HEK293T (cell line): ENCODE measurements at places on chromosomes 4 and X.

DNA sequence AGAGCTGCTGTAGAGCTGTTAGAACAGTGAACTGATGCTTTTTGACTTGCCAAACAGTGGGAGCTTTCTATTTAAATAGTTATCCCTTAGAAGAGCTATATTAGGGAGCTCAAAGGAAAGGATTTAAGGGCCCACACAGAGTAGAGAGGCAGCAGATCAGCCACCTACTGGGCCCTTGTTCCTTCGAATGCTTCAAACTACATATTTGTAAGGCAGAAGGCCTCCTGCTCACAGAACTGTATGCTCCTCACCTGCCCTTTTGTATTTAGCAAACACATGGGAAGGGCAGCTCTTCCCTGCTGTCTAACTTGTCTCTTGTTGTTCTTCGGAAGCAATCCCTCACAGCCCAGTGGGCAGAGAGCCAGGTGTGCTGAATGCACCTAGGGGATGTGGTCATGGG is 38.0 kb downstream of the IL1RAPL1 start:
- no peak for DNase-seq

DNA sequence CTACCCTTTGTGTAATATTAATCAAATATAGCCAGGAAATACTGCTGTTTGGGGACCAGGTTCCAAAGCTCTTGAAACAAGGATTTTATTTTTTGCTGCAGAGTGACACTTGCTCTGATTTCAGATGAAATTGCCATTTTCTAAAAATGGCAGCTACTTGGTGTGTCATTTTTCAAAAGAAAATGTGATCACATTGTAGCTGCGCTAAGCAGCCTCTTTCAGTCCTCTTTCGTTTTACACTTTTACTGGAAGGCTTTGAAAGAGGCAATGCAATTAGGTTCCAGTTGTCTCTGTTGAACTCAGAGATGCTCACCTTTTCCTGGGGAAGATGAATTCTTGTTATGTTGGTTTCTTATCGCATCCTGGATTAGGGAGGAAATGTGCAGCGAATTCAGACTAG is 85.1 kb downstream of the CT47B1 start:
- no peak for DNase-seq

DNA sequence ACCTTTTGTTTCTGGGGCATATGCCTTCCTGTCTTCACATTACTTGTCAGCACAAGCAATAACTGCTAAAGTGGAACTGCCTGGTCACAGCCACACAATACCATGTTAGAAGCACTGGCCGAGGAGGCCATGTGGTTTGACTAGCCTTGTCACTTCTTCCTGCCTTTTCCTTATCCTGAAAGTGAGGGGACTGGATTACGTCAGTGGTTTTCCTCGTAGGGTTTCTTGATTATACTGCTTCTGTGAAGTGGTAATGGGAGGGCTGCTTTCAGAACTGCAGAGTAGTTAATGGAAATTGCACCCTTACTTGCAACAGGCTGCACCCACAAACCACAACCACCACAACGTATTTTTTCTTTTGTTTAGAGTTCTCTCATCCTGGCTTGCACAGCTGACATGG is 26.6 kb downstream of the ZRSR2 start:
- no peak for DNase-seq

DNA sequence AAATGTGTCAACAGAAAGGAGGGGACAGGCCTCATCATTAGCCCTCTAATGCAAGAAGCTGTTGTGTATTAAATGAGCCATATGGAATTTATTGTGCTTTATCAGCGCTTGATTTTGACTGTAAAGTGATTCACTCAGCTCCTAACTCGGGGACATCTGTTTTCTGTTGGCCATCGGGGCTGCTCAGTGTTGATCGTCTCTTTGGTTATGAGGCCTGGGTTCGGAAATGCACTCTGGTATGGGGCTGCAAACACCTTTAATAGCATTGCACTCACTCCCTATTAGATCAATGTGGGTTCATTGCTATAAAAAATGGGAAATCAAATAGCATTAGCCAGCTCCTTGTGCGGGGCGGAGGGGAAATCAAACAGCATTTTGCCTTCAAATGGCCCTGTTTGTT is 6.4 kb downstream of the ARX start:
- no peak for DNase-seq

DNA sequence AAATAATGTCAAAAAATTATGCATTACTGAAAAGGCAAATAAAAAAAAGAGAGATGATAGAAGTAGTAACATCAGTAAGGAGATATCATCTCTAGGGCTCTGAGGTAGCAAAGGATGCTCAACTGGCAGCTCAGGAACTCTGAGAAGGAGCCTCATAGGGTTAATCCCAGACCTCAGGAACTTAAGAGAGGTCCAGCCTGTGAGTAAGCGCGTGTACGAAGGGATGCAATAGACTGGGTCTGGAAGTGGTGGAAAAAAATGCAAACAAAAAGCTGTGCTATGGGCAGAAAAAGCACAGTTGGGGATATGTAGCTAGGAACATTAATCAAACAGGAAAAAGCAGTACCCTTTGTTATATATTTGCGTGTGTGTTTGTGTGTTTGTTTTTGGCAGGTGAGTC is 282.0 kb downstream of the GALNTL6 start:
- no peak for DNase-seq

- no peak for DNase-seq
Observed at GRCh38 chr4:15018361-15018760, 16.1 kb downstream of the CPEB2 start.

DNA sequence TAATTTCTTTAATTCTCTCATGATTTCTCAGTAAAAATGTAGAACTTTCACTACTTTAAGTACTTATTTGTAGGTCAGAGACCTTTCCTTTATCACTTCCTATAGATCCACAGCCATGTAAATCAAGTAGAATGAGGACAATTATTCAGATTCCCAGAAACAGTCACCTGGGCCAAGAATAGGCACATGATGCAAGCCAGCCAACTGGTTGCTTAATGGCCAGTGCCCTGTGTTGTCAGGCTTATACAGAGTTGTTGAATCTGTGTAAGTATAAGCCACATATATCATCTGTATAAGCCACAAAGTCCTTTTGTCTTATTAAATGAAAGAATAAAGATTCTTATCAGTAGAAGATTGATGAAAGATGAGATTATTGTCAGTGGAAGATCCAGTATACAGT is 5.2 kb downstream of the BANK1 start:
- DNase-seq = no peak

DNA sequence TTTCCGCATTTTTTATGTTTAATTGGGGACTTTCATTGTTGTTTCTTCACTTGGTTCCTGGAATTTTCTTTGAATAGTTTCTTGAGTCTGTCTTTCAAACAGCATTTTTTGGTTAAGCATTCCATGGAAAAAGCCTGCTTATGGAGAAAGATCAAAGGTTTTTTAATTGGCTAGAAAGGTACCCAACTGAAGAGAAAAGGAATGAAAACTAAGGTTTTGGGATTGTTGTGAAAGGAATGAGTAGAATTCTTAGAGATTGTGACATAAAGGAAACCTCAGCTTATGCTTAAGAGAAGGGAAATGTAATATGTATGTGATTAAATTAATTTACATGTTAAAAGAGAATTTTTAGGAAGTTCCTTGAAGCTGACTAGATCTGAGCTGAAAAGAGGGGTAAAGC is 82.8 kb downstream of the CCKAR start:
- no peak for DNase-seq

GRCh38 chrX:68114573-68115129 is 318.6 kb downstream of the OPHN1 start:
- DNase-seq = no peak

DNA sequence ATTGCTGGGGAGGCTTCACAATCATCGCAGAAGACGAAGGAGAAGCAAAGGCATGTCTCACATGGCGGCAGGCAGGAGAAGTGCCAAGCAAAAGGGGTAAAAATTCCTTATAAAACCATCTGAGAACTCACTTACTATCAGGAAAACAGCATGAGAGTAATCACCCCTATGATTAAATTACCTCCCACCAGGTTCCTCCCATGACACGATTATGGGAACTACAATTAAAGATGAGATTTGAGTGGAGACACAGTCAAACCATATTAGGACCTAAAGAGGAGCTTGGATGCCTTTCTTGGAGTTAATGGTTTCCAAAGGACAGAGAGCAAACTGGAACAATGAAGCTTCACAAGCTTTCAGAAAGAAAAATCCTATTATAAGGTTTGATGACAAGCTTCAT is 168.4 kb upstream of the SMARCAD1 start:
- DNase-seq = no peak

GRCh38 chr4:86036736-86037135 is 323.1 kb downstream of the MAPK10 start:
- DNase-seq = no peak

DNA sequence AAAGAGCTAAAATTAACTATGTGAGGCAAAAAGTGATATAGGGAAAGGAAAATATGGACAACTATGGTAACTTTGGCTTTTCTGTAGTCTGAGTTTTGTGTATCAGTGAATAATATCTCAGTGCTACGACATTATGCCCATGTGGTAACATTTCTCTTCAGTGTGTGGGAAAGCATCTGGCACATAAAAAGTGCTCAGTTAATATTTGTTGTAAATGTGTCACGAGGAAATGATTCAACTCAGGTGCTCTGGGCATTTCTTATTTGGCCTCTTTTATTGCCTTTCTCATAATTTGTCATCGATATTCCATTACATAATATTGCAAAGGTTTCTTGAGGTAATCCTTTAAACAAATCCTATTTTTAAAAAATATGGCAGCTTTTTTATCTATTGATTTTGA is 17.6 kb downstream of the OFD1 start:
- no peak for DNase-seq

GRCh38 chrX:71296806-71297205 is 4.7 kb upstream of the ITGB1BP2 start:
- no peak for DNase-seq

DNA sequence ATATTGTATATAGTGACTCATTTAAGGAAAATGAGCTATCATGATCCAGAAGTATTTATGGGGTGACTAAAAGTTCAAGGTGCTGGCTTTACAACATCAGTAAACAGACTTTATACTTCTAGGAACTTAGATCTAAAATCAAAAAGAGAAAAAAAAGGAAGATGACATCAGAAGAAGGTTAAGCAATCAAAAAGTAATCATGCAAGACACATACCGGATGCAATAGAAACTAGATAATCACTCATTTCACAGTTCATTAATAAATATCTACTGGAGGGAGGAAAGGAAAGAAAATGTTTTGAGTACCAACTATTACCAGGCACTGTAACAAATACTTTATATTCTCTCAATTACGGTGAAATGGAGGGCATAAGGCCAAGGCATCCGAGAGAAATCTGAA is 276.4 kb downstream of the SPRY1 start:
- no peak for DNase-seq

DNA sequence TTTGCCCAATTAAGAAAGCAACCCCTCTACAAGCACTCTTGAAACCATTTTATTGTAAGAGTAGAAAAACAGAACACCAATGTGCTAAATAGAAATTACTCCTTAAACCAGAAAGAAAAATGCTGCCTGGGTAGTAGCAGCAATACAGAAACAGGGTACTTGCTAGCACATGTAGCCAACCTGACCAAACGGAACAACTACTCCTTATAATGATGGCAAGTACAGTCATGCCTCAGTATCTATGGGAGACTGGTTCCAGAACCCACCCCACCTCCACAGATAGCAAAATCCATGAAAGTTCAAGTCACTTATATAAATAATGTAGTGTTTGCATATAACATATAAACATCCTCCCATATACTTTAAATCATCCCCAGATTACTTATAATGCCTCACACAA is 168.8 kb downstream of the ATRX start:
- no peak for DNase-seq

DNA sequence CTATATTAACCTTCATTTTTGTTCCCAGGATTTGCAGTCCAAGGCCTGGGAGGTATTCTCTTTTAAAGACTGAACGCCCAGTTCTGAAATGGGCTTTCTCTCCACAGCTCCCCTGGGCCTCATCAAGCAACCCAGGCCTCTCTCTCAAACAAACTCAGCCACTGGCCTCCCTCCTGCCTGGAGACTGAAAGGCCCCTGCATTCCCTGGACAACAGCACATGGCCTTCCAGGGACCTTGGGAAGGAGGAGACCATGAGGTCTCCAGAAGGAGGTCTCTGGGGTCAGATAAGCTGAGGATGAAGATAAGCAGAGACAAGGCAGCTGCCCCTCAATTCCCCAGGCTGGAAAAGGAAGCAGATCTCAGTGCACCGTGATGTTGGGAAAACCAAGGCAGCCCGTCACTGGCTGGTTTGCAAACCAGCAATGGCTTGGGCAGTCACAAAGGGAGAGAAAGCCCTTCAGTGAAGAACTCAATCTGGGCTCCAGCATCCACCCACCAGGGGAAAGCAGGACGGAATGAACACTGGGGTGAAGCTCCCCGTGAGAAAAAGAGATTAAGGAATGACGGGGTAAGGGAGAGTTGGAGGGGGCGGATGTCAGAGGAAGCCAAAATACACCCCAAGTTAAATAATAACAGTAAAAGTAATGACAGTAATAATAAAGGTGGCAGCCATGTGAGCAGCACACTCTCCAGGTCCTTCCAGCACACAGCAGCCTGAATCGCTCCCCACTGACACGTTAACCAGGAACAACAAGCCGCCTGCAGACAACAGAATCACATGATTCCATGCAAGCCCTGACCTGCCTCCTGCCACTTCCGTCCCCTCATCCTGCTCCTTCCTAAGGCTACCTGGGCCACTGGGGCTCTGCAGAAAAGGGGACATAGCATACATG is 22.3 kb downstream of the AMOT start:
- no peak for DNase-seq

DNA sequence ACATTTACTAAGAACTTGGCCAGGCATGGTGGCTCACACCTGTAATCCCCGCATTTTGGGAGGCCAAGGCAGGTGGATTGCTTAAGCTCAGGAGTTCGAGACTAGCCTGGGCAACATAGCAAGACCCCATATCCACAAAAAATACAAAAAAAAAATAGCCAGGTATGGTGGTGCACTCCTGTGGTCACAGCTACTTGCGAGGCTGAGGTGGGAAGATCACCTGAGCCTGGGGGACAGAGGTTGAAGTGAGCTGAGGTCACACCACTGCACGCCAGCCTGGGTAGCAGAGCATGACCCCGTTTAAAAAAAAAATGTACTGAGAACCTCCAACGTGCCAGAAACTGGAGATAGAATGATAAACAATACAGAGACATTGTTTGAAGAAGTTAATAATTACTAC is 8.0 kb downstream of the OPRPN start:
- no peak for DNase-seq

DNA sequence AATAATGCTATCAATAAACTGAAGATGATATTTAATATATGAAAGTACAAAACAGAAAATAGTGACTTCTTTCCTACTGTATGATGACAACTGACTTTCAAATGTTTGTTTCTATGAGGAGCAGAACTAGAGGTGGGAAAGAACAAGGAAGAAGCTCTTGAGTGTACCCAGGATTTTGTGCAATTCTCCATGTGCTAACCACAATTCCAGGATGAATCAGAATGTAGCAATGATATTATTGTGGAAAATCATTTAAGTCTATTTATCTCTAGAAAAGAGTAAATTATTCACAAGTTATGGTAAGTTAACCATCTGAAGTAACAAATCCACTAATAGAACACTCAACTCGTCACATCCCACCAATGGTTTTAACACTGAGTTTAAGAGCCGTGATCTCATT is 324.1 kb upstream of the EMCN start:
- DNase-seq = no peak
